ENCODE measurements at places on chromosomes 2 and 18.

GRCh38 chr2:64771737-64772136 lies 118.0 kb upstream of the SERTAD2 start:
- DNase-seq, result no peak

DNA sequence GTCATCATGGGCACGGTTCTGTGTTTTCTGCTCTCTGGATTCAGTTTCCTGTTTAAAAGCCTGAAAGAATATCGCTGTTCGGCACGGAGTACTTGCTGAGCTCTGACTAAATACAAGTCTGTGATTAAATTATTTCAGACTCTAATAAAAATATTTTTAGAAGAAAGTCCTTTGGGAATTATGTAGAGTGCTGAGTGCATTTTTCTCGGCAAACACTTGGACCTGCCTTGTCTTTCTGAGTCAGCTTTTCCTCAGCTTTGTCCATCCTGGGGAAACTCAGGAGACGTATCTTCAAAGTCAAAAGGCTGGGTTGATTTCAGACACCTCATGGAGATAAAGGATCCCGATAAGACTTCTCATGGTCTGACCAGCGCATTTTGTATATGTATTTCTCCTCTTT lies 45.9 kb downstream of the IL1R2 start:
- no peak for DNase-seq

- DNase-seq, result no peak
Measured at GRCh38 chr2:138877421-138877820, 97.2 kb upstream of the NXPH2 start.

GRCh38 chr2:174012347-174013314 lies 47.5 kb upstream of the SP3 start:
- no peak for DNase-seq

GRCh38 chr18:72840109-72840508 lies 27.7 kb downstream of the NETO1 start:
- no peak for DNase-seq

- no peak for DNase-seq
Measured at GRCh38 chr2:23019476-23019875, 365.5 kb upstream of the KLHL29 start.

GRCh38 chr18:63368611-63369010 lies 1.6 kb upstream of the KDSR start:
- no peak for DNase-seq

DNA sequence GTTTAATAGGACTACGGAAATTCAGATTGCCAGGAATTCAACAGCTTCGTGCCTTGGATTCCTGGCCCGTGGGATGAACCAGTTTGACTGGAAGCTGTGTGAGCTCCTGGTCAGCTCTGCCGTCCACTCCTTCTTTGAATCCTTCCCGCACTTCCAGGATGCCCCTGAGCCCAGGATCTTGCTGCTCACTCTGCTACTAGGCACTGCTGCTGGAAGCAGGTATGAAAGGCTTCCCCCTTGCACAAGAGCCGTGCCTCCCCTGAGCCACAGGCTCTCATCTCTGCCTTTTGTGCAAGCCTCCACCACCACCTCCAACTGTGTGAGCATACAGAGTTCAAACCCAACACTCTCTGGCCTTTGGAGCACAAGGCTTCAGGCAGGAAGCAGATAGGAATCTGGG lies 34.9 kb downstream of the EN1 start:
- no peak for DNase-seq

GRCh38 chr2:90069290-90069894 lies 1377.9 kb downstream of the RPIA start:
- DNase-seq, result no peak

DNA sequence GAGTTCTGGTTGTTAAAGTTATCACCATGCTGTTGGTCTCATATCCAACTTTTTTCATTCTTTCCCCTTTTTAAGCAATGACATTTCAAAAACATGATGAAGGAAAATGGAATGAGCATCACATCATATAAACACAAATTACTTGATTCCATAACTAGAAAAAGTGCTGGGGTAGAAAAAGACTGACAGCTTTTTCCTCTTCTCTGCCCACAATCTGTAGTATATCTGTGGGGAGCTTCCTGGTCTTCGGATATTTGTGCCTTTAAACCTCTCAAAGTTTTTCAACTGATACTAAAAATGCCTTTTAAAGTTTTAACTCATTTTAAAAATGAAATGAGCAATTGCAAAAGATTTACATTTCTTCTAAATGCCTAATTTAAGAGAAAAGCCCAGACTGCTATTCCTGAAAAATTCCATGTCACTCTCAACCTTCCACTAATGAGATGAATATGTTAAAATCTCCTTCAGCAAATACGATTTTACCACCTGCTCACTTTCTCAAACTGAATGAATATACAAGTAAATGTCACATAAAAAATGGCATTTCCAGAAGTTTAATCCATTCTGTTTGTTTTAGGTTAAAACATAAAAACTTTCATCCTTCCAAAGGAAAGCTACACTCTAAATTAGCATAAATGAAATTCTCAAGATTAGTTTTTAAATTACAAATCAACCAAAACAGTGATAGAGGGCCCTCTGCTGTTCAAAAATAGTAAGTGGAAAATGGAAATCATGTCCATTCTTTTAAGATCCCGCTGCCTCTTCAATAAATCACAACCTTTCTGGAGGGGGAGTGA lies 2.1 kb downstream of the DNAH7 start:
- no peak for DNase-seq

GRCh38 chr2:100518801-100519200 lies 44.0 kb upstream of the PDCL3 start:
- no peak for DNase-seq

- no peak for DNase-seq
Measured at GRCh38 chr2:27701676-27702075, 38.0 kb downstream of the SLC4A1AP start.

DNA sequence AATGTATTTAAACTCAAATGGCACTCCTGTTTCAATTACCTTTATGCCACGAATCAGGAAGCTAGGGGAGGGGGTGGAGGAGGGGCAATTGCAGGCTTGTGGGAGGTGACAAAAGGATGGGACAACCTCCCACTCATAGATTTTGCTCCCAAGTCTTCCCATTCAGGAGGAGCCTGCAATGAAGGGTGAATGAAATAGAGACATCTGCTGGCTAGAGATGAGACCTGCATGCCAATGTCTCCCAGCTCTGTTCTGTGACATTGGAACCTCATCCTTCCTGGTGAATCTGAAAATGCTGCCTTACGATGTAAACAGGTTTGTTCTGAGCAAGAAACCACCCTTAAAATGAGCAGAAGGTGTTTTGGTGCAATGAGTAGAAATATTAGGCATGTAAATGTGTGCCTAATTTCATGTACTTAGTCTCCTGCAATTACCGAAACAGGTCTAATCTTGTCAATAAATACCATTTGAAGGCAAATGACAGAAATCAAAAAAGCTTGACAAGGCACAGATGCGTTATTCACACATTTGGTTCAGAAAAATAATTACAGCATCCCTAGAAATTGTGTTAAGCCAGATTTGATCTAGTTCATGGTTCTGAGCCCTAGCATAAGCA lies 2.7 kb upstream of the PID1 start:
- no peak for DNase-seq

DNA sequence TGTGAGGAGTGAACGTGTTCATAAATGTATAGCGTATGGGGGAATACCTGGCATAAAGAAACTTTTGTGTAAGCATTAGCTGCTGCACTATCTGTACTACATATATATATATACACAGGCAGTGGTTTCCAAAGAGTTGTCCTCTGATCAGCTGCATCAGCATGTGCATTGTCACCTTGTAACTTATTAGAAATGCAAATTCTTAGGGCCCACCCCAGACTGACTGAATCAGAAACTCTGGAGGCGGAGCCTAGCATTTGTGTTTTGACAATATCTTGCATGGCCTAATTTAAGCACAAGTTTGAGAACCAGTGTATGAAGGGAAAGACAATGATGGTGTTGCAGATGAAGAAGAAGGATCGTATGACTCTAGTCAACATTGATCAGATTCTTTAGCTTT lies 299.5 kb downstream of the CCDC102B start:
- no peak for DNase-seq

GRCh38 chr2:233489666-233490065 lies 76.9 kb downstream of the USP40 start:
- no peak for DNase-seq

- DNase-seq, result no peak
Measured at GRCh38 chr2:151610310-151610709, 124.0 kb downstream of the NEB start.

DNA sequence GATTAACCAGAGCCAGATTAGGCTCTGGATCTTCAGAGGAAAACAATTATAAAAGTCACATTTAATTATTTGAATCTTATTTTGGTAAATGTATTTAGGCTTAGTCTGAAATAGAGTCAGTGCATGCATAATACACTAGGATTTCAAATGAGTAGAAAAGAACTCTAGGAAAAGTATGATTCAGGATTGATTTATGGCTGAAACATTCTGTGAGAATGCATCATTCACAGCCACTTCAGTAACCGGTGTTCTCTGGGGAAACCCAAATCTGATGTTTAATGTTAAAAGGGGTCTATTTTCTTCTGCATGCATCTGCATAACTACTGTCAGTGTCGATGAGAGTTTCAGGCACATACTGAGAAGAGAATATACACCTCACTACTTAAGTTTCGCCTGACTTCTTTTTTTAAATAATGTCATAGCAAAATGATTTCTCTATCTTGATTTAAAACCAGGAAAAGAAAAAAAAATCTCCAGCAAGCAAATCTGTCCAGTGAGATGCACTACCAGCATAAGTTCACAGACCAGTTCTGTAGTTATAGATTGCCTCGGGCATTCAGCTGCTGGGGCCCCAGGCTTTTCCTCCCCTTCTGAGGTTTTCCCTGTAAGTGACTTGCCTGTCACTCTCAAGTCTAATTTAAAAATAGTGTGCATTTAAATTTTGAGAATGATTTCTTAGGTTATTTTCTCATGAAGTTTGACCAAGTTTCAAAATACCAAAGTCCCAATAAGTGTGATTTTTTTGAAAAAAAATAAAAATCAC lies 501.5 kb downstream of the NR4A2 start:
- DNase-seq, result no peak

- no peak for DNase-seq
Measured at GRCh38 chr2:102107741-102108070, 34.8 kb upstream of the IL1R1 start.

- no peak for DNase-seq
Measured at GRCh38 chr18:79872527-79873444, 75.0 kb downstream of the KCNG2 start.

DNA sequence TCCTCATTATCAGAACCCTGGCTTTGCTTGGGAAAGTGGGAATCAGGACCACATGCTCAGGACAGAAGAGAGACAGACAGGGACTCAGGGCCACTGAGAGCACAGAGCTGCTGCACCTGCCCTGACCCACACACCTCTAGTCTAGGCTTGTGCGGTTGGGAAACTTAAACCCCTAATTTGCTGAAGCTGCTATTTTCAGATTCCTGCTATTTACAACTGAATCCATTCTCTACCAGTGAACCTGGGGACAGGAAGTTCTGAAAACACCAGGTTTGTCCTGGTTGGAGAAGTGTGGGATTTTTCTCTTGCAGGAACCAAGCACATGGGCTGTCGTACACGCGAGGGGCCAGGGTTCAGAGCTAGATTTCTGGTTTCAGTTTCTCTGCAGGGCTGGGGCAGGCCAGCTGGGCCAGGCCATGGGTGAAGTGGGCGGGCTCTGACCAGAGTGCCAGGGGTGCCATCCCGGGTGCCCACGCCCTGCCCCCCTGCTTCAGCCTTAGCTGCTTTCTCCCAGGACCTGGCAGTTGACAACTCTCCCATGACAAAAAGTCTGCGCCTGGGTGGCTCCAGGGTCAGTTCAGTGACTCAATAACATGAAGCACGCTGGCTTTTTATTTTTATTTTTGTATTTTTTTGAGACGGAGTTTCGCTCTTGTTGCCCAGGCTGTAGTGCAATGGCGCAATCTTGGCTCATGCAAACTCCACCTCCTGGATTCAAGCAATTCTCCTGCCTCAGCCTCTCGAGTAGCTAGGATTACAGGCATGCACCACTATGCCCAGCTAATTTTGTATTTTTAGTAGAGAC lies 51.3 kb upstream of the SLC1A4 start:
- no peak for DNase-seq

Measured in activated CD8-positive, alpha-beta memory T cell treated with anti-CD3 and anti-CD28 coated beads for 48 hours (primary cell).